CD4-positive, alpha-beta memory T cell (primary cell): ENCODE measurements at places on chromosomes 4 and X.

DNA sequence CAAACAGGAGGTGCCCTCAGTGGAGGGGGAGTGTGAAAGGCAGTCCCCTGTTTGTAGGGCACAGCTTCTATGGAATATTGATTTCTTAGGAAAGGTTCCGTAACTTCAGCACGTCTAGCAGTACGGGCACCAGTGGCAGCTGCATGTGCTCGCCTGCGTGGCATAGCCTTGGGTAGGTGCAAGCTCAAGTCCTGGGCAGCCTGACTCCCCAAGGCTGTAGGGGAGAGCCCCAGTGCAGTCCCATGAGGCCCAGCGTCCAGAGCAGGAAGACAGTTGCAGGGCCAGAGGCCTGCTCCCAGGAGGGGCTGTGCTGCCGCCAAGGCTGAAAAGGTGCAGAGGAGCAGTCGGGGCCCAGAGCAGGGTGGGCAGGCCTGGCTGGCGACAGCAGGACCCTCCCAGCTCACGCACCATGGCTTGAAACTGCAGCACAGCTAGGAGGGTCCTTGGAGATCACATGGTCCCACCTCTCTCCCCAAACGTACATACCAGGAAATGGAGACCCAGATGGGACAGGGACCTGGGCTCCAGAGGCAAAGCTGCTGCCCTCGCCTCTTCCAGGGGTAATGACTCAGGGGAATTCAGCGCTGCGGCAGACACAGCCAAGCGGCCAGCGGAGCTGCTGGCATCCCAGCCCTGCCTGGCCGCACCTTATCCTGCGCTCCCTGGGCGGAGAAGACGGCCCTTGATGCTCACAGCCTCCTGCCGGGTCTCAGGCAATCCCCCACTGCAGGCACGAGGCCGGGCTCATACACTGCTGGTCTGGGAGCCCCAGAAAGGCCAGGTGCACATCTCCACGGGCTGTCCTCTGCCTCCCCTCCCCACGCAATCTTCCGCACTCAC lies 6.0 kb upstream of the DUSP9 start:
- DNase-seq = no peak

DNA sequence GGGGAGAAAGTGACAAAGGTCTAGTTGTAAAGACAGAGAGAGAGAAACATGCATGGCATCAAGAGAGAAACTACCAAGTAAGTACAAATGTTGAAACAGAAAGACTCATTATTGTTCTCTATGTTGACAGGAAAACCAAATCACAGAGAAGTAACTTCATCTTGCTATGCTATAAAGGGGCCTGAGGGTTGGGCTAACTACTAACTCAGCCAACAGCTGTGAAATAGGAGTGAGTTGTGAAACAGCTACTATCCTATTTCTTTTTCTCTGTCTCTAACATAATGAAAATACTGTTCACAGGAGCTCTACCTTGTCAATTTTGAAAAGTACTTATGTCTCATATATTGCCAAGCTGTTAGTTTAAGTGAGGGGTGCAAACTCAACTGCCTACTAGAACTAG lies 65.0 kb downstream of the MTMR8 start:
- no peak for DNase-seq

- DNase-seq = no peak
Observed at GRCh38 chr4:90950385-90950841, 823.2 kb downstream of the CCSER1 start.

GRCh38 chrX:93741811-93742210 lies 67.8 kb downstream of the FAM133A start:
- no peak for DNase-seq

- peak; percentile 20 for DNase-seq
Observed at GRCh38 chr4:88672987-88673386, 24.6 kb downstream of the NAP1L5 start.
